ENCODE measurements at places on chromosomes 16 and 17.

DNA sequence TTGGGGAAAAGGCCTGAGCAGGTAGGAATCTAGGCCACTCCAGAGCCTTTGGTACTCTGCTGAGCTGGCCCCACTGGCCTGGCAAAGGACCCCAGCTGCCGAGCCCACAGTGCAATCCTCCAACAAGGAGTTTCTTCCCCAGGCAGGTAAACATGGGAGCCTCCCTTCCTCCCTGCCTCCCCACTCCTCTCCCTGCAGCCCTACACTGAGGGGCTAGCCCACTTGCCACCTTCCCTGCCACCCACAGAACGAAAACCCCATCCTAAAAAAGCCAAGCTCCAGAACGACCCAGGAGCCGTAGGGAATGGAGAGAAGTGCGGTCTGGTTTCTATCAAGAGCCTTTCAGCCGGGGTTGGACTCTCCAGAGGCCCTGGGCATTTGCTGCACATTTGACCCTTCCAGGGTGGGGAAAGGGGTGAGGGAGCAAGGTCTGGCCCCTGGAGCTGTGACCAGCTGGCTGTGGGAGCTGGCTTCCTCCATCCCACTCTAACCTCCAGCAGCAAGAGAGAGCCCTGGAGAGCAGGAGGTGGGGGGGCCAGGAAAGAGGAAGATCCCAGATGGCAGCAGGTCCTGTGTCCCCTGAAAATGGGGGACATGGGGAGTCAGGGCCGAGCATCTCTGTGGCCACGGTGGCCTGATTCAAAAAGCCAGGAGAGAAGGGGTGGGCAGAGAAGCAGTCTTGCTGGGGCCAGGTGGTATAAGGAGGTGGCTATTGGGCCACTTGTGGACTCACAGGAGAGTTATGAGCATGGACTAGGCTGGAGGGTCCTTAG, 1.3 kb downstream of the HID1 start:
- no peak for DNase-seq

- DNase-seq: no peak
Observed at GRCh38 chr17:68878226-68878885, 76.8 kb downstream of the ABCA8 start.

- no peak for DNase-seq
Observed at GRCh38 chr17:72125742-72126141, 4.9 kb downstream of the SOX9 start.

GRCh38 chr17:74452033-74452840, 14.2 kb upstream of the CD300A start:
- DNase-seq: no peak

- no peak for DNase-seq
Observed at GRCh38 chr17:66942451-66943264, 21.8 kb upstream of the CACNG4 start.

DNA sequence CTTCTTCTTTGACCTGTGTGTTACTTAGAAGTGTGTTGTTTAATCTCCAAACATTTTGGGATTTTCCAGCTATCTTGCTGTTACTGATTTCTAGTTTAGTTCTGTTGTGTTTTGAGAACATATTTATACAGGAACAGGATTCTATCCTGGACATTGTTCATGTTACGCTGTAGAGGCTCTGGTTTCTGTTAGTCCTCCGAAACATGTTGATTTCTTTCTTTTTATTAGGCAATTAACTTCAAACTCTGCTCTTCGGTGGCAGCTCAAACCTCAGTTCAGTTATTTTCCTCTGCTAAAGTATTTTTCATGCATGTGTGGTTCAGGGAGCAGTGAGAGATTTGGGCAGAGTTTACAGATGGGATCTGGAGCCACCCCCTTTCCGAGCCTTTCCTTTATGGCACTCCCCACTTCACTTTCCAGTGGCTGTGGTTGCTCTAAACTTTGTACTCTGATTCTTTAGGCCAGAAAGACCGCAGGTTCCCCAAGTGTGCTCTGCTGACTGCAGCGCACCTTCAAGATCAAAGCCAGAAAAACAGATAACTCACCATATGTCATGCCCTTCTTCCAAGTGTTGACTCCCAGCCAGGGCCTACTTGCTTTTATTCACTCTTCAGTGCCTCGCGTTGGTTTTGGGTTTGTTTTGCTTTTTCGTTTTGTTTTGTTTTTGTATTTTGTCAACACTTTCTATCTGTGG, 77.6 kb upstream of the KSR1 start:
- no peak for DNase-seq

- DNase-seq: no peak
Observed at GRCh38 chr16:75204410-75204758, 2.6 kb downstream of the CTRB2 start.

DNA sequence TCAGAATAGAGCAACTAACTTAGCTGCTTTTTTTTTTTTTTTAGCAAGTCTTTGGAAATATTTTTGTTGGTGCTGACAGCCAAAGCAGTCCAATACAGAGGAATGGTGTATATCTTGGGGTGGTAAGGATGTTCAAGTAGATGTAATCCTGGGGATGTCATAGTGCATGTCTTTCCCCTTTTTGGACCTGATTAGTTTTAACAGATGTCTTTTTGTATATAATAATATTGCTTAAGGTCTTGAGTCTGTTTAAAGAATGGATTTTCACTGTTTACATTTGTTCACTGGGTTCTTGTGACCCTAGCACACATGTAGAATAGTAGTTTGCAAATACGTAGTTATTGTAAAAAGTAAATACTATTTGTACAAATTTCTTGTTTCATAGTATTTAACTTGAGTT, 7.9 kb downstream of the TAF15 start:
- no peak for DNase-seq

DNA sequence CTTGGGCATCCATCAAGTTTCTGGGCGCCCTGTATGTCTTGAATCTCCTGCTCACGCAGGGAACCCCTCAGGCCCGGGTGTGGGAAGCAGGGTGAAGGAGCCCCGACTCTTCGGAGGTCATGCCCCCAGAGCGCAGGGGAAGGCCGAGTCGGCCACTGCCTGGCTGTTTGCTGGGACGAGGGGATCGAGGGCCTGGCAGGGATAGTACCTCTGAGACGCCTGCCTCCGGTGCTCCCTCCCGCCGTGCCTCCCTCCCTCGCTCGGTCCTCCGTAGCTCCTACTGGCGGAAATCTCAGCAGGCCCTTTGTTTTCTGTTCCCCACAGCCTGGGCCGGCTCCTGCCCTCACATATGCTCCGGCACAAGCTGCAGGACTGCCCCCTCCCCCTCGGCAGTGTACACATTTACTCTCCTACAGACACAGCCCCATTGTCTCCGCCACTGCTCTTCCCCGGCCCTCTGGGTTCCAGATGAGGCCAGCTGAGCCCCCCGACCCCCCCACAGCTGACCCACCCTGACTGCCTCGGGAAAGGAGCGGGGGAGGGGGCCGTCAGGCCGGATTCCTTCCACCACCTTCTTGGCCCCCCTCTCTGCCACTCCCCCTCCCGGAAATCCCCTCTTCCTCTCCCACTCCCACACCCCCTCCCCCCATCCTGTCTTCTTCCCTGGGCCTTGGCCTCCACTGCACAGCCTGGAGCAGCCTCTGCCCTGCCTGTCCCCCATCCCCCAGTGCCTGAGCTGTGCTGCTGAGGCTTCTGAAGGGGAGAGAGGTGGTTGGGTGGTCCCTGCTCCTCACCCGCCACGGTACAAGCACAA, 1.4 kb downstream of the TRAF4 start:
- DNase-seq: no peak

- DNase-seq: no peak
Observed at GRCh38 chr16:31361201-31362110, 6.5 kb downstream of the ITGAX start.

DNA sequence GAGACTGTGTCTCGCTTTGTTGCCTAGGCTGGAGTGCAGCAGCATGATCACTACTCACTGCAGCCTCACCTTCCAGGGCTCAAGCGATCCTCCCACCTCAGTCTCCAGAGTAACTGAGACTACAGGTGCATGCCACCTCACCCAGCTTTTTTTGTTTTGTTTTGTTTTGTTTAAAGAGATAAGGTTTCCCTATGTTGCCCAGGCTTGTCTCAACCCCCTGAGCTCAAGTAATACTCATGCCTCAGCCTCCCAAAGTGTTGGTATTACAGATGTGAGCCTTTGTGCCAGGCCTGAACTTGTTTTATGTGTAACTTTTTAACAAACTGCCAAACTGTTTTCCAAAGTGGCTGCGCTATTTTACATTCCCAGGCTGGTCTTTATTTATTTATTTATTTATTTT, 41.8 kb upstream of the NUDT7 start:
- DNase-seq: no peak

- no peak for DNase-seq
Observed at GRCh38 chr16:87806641-87807546, 41.1 kb upstream of the KLHDC4 start.

- no peak for DNase-seq
Observed at GRCh38 chr17:15475631-15476354, 8.4 kb upstream of the CDRT4 start.

DNA sequence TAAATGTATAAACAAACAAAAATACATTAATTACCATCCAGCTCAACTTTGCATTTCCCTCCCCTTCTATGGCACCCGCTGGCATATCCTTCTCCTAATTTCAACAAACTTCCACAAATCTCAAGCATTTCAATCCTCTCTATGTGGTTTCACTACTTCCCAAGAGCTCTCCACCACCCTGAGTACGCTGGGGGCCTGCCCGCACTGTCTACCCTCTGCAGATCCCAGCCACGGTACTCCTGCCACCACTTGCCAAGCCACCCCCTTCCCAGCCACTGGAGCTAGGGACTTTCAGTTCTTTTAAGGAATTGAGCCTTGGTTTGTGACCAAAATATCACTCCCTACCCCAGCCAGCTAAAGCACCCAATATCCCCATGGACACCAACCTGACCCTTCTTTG, 1.9 kb downstream of the TK2 start:
- no peak for DNase-seq

- DNase-seq: no peak
Observed at GRCh38 chr17:47310186-47310733, 13.5 kb upstream of the EFCAB13 start.

All from stimulated activated CD4-positive, alpha-beta T cell treated with anti-CD3 and anti-CD28 coated beads, Interleukin-1b, Interleukin-23, amount 100 ng/mL, for 24 hours (primary cell).